GM20000 (cell line): ENCODE measurements at places on chromosomes 5 and 9.

- no peak for DNase-seq
Measured at GRCh38 chr5:35877655-35878054, 21.0 kb downstream of the IL7R start.

DNA sequence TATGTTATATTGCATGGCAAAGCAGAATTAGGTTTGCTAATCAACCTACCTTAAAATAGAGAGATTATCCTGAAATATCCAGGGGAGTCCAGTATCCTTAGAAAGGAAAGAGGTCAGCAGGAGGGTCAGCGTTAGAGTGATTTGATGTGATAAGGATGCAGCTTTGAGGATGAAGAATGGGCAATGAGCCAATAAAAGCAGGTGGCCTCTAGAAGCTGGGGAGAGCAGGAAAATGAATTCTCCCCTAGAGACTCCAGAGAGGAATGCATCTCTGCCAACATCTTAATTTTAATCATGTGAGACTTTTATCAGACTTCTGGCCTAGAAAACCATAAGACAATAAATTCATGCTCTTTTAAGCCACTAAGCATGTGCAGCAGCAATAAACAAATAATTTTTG, 65.7 kb upstream of the SYK start:
- DNase-seq = no peak

DNA sequence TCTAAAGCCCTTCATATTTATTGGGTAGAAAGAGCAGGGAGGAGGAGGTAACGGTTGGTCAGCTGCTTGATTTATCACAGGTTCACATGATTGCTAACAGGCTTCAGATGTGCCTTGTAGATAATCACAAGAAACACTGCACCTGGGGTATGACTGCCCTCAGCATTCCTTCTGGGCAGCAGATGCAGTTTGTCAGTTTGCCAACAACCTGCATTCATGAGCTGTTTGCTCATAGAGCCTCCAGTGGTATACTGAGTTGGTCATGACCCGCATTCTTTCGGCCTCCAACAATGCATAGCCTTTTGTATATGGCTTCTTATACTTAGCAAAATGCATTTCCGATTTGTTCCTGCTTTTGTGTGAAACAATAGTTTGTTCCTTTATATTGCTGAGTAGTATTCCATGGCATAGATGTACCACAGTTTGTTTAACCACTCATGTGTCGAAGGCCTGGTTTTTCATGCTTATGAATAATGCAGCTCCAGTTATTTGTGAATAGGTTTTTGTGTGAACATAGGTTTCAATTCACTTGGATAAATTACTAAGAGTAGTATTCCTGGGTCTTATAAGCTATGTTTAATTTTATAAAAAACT, 83.6 kb downstream of the ARHGEF28 start:
- DNase-seq = no peak

GRCh38 chr9:95128177-95128524, 189.4 kb downstream of the FANCC start:
- DNase-seq = no peak

GRCh38 chr9:121732886-121733285, 81.5 kb downstream of the DAB2IP start:
- no peak for DNase-seq

GRCh38 chr9:80775530-80775929, 913.8 kb downstream of the TLE1 start:
- DNase-seq = no peak

DNA sequence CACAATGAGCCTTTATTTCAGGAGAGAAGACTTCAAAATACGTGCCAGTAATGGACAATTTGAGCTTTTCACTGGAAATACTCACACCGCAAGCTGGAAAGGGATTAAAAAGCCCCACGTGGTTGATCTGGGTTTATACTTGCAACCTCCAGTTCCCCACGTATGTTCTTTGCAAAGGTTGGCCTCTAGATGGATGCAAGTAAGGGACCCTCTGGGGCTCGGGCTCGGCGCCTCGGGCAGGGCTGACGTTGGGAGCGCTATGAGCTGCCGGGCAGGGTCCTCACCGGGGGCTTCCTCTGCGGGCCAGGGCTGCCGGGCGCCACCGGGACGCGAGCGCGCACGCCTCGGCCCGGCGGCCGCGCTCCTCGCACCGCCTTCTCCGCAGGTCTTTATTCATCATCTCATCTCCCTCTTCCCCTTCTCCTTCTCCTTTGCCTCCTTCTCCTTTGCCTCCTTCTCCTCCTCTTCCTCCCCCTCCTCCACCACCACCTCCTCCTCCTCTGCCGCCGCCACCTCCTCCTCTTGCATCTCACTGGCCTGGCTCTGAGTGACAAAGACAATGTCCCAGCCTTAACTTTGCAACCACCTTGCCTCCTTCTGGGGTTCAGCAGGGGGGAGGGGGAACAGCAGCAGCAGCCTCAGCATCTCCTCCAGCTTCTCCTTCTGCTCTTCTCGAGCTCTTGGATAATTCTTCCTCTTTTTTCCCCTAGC, 701 bp upstream of the ZNF462 start:
- DNase-seq = peak; percentile 28

GRCh38 chr9:102514541-102514940, 480.6 kb upstream of the CYLC2 start:
- DNase-seq = no peak

GRCh38 chr9:92614763-92615461, 55.0 kb downstream of the IPPK start:
- DNase-seq = no peak

- DNase-seq = peak; percentile 77
Measured at GRCh38 chr9:125700791-125701190, 6.2 kb downstream of the MAPKAP1 start.

DNA sequence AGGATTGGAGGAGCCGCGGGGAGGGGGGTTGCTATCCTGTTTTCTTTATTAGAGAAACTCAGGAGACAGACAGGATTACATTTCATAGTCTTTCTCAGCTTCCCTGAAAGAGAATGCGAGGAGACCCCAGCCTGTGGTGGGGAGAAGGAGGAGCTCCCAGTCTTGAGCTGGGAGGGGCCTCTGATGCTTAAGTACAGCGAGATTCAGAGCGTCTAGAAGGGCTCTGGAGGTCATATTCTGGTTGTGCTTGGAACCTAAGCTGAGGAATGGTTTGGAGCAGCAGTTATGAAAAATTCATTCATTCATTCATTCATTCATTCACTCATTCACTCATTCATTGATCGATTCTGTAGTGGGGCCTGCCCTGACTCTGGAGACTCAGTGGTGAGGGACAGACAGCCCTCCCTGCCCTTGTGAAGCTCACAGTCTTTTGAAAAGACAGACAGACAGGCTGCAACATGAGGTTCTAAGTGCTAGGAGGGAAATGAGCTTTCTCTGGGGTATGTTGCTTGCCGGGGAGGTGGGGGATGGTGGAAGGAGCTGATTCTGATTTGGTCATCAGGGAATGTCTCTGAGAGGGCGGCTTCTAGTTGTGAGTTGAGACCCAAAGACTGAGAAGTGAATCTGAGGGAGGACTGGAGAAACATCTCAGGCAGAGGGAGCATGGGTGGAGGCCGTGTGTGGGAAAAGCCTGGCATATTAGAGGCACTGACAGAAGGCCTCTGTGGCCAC, 2.5 kb upstream of the SPRY4 start:
- DNase-seq = no peak

DNA sequence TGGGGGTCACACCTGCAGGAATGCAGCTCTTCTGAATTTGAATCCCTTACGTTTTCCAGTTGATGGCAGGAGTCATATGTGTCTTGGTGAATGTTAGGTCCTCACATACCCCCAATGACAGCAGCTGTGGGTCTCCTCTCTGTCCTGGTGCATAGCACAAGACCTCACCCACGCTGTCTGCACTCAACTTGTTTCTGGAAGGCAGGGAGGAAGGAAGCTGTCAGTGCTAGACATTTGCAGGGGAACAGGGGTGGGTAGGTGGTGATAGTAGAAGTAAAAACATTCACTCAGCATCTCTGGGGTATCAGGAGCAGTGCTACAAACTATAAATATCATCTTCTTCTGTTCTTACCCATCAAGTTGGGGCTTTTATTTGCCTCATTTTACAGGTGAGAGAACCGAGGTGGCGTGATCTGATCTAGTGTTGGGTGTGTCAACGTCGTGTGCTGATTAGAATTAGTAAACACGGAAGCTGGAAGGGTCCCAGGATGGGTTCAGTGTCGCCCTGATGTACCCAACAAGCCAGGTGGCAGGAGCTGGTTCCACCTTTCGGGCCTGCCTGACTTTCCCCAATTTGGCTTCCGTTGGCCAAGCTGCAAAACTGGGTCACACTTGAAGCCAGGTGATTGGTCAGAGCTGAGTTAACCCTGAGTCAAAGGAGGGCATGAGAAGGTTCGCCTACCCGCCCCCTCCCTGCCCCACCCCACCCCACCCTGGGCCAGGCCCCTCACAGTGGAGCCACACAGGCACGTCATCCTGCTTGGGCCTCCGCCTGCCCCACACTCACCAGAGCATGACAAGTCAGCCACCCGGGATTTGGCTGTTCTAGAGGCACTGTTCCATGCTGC, 15.8 kb downstream of the ERGIC1 start:
- peak; percentile 41 for DNase-seq

DNA sequence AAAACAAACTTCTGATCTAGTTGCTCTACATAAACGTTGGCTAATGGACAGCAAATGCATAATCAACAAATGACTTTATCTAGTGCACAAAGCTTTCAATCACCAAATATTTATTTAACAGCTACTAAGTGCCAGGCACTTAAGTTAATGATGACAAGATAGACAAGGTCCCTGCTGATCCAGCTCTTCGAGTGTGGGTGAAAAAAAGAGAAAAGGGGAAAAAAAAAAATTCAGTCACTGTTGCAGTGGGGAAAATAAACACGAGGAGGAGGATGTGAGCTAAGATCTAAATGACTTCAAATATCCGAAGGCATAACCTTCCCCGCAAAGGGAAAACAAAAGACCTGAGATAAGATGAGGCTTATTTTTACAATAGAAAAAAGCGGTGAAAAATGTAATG, 9.6 kb downstream of the PSIP1 start:
- no peak for DNase-seq

DNA sequence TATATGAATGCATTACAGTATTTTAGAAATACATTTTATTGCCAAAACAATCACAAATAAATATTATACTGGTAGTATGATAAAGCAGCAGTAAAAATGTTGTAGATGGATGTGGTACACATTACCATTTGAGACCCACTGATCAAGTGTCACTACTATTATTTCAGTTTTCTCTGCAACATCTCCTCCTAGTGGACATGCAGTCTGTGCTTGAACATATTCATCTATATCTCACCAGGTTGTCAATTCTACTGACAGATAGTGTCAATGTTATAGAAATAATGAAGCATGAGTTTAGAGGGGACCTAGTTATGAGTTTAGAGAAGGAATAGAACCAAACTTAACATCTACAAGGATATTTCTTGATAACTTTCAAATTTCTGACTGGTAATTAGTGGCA, 39.2 kb upstream of the ELOVL7 start:
- DNase-seq = peak; percentile 29

- no peak for DNase-seq
Measured at GRCh38 chr5:55923865-55924500, 70.8 kb downstream of the IL6ST start.

GRCh38 chr9:82721593-82721992, 341.3 kb downstream of the RASEF start:
- no peak for DNase-seq

DNA sequence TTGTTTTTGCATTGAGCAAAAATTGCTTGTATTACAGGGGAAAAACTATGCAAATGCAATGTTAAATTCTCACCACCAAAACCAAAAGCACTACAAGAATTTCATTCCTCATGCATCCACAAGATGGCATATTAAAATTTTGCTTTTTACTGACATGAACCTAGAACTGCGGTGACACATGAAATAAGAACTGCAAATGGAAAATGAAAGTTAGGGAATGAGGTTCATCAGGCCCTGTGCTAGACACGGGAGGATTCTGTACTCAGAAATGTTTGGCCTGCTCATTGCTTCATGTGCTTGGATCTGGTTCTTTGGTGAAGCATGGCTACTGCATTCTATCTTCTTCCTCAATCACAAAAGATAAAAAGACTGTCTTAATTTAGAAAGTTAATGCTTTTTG, 9.1 kb upstream of the RFK start:
- DNase-seq = peak; percentile 42

GRCh38 chr9:13137426-13137825, 142.1 kb downstream of the MPDZ start:
- DNase-seq = no peak

- no peak for DNase-seq
Measured at GRCh38 chr5:88661806-88662207, 221.2 kb downstream of the MEF2C start.

DNA sequence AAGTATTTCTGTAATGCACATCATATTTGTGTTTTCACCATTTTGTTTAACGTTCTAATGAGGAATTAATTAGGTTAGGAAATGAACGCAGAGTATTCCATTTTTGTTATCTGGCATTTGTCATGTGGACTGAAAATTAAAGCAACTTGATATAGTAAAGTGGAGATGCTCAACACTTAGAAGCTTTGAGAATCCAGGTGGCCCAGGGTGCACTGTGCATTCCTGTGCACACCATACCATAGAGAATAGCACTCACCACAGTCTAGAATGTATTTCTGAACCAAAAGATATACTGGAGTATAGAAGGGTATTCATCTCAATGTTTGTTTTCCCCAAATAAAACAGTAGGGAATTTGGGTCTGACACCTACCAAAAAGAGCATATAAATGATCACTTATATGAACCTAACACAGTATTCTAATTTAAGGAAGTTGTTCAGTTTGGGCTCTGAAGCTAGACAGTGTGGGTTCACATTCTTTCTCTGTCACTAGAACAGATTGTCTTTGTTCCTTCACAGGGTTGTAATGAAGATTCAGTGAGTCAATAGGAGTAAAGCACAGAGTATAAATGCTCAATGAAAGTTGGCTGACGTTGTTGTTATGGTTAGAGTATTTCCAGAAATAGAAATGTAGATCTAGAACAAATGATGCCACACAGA, 125.6 kb upstream of the DMRT1 start:
- no peak for DNase-seq

DNA sequence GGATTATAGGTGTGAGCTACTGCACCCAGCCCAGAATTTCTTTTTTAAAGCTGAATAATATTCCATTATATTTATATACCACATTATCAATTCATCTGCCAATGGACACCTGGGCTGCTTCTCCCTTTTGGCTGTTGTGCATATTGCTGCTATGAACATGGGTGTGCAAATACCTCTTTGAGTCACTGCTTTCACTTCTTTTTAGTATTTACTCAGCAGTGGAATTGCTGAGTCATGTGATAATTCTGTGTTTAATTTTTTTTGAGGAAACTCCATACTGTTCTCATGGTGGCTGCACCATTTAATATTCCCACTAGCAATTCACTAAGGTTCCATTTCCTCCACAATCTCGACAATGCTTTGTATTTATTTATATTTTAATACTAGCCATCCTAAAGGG, 36.1 kb upstream of the KIF4B start:
- DNase-seq = no peak
